T-helper 22 cell (primary cell): ENCODE measurements at places on chromosomes 12 and 14.

DNA sequence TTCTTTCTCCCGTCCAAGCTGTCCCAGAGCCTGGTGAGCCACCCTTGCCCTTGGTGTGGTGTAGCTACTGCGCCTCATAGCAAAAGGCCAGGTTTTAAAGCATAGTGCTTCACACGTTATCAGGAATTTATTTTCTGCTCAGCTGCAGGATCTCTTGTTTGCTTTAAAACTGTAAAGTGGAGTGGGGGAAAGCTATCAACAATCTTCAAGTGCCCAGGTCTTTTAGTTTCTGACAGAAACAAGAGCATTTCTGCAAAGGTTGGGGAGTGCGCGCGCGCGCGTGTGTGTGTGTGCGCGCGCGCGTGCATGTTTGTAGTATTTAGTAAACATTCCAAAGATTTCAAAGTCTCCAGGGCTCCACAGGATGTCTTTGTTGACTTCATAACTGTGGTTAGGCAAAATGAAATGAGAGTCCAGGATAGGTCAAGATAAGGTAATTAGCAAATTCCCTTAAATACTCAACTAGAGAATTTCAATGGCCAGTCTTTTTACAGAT, 45.5 kb downstream of the EML1 start:
- DNase-seq: no peak

- DNase-seq: no peak
Observed at GRCh38 chr12:46908936-46909635, 83.3 kb upstream of the SLC38A4 start.

- no peak for DNase-seq
Observed at GRCh38 chr12:74490390-74491064, 47.1 kb upstream of the ATXN7L3B start.

DNA sequence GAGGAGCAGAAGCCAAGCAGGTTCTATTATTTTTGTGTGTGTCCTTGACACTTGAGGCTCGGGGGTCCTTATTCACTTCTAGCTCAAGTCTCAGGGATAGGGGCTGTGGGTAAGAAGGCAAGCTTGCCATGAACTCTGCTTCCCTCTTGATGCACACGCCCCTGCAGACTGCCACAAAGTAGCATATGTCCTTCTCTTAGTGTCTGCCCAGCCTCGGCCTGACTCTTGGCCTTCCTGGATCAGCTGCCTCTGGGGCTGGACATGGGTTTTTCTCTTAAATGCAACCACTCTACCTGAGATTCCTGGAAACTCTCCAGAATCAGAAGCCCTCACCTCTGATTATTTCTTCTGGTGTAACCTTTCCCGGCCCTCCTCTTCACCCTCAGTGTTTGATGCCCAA, 28.2 kb upstream of the PEX5 start:
- no peak for DNase-seq

GRCh38 chr14:101705733-101706508, 55.6 kb upstream of the PPP2R5C start:
- DNase-seq: peak; percentile 48

GRCh38 chr12:29032446-29032845, 116.6 kb upstream of the FAR2 start:
- no peak for DNase-seq
